Common myeloid progenitor, CD34-positive (primary cell): ENCODE measurements at places on chromosomes 12 and 14.

DNA sequence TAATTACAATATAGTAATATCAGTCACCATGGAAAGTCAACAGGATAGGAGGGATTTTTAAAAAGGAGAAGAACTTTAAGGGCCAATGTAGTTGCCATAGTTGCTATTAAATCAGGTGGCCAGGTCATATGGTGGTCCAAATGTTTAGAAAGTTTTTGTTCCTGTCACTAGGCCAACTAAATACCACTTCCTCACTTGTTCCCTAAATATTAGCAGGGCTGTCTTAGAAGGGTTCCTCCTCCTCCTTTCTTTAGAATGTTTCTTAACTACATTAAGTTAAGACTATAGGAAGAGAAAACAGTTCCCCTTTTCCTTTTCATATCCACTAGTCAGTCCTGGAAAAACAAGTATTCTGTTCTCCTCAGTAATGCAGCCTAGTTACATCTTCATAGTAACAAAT is 50.3 kb downstream of the MON2 start:
- peak; percentile 76 for DNase-seq

GRCh38 chr14:76759589-76759988 is 1.7 kb upstream of the VASH1 start:
- DNase-seq, result no peak

DNA sequence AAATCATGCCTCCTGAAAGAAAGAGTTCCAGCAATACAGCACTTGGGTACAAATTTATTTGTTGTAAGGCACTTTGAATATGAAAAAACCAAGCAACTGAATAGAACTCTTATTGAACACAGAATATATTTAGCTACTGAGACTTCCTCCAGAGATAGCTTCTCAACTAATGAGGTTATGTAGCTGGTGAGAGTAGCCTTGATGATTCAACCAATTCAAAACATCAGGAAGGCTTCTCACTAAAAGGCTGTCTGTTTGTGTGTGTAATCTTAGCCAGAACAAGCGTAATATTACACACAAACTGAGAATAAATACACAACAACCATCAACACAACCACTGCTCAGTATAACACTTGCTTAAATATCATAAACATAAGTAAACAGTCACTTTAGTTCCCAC is 20.4 kb downstream of the EIF2B2 start:
- DNase-seq, result no peak

- peak; percentile 39 for DNase-seq
Measured at GRCh38 chr12:84507956-84508850, 404.4 kb downstream of the SLC6A15 start.

GRCh38 chr14:73935666-73936065 is 14.2 kb downstream of the FAM161B start:
- peak; percentile 23 for DNase-seq

DNA sequence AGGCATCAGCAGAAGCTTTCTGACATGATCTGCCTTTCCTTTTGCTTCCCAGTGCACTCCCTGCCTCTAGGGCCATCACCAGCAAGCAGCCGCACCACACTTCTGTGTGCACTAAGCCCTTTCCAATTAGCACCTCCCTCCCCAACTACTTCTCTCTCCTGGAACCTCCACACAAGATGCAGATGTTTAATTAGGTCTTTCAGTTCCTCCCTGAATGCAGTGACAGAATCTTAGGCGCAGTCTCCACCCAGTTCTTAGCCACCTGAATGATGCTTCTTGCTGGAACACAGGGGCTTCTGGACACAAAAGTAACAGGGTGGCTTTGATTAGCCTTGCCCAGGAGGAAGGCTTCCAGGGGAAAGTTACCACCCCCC is 32.9 kb downstream of the NIN start:
- DNase-seq, result no peak

- no peak for DNase-seq
Measured at GRCh38 chr12:122081083-122081696, 2.6 kb downstream of the MLXIP start.

DNA sequence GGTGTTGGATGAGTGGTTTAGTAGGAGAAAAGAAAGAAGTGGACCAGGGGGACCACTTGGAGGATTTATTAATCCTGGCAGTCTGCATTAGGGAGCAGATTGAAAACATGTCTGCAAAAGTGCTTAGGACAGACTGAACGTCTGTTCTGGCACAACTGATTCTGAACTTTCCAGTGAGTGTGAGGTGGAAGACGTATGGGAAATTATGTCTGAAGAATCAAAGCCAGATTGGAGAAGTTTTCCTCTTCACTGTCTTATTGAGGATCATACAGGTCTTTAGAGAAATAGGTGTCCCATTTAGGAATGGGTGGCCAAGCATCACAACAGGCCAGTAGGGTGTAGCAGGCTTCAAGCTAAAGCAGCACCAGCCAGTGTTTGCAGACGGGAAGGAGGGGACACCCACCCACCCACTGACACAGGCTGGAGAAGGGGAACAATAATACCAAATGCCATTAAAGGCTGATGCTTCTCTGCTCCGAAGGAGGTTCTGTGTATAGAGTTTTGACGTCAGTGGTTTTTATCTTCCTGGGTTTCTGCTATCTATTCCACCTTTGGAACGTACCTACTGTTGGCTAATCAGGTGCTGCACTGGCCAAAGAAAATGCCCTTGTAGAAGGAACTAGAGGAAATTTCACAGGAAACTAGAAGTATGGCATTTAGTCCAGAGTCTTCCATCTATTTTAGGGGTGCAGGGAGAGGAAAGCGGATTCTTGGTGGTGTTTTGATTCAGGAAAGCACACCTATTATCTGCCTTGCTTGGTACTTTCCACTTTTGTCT is 1.8 kb downstream of the SRRM4 start:
- no peak for DNase-seq

- no peak for DNase-seq
Measured at GRCh38 chr12:119592232-119592631, 1.3 kb upstream of the TMEM233 start.

DNA sequence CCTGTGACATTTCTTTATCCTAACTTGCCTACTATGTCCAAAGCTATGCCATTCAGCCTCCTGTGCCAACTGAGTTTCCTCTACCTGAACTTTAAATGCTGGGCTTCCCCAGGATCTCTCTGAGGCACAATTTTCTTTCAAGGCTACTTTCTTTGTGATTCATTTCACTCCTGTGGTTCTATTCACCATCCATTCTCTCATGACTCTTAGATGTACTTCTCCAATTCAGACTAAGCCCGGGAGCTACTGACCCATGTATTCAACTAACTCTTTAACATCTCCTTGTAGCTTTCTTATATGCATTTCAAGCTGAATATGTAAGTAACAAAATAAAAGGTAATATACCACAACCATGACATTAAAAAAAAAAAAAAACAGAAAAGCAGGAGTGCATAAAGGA is 738.9 kb upstream of the USP15 start:
- DNase-seq, result no peak

GRCh38 chr12:28780096-28780495 is 369.0 kb upstream of the FAR2 start:
- DNase-seq, result no peak

- DNase-seq, result no peak
Measured at GRCh38 chr12:4700621-4701026, 19.6 kb upstream of the GALNT8 start.

DNA sequence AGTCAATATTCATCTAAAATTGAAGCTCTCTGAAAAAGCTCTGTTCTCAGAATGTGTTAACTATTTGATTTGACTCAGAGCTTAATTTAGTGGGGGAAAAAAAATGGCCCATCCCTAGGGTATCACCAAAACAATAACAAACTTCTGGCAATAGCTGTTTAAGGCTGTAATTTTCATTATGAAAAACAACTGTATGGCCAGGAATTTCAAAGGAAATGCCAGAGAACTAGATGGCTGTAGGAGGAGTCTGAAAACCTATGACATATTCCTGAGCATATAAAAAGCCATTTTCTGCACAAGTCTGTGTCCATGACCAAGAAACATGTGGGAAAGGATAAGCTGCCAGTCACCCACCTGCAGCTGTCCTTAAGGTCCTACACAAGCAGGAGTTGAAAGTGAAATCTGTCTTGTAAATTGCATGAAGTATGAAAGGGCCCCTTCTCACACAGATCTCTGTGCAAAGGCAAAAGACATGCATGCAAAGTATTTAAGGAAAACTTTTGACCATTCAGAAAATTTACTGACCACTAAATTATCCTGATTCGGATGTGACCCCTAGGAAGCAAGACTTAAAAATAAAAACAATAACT is 299.1 kb downstream of the BTG1 start:
- DNase-seq, result no peak

- no peak for DNase-seq
Measured at GRCh38 chr12:96335270-96335669, 65.0 kb downstream of the CDK17 start.

DNA sequence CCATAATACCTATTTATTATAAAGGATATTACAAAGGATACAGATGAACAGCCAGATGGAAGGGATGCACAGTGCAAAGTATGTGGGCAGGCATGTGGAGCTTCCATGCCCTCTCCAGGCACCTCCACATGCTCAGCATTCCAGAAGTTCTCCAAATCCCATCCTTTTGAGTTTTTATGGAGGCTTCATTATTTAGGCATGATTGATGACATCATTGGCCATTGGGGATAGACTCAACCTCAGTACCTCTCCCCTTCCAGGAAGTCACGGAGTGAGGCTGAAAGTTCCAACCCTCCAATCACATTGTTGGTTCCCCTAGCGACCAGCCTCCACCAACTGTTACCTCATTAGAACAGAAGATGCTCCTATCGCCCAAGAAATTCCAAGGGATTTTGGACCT is 156.4 kb downstream of the ATP23 start:
- no peak for DNase-seq

DNA sequence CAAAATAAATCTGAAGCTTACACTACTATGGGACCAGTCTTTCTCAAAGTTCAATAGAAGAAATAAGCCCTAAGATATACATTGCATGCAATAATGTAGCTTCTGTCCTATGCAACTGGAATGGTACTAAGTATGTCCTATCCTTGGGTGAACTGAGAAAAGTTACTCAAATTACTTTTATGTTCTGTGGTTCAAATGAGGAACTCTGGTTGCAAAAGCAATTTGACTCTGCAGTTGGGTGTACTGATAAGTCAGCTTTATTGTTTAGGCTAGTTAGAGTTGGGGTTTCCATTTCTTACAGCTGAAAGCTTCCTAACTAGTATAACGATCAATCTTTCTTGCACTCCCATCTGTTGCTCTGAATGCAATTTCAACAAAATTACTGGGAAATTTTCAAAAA is 29.2 kb downstream of the GPR135 start:
- DNase-seq, result peak; percentile 44

DNA sequence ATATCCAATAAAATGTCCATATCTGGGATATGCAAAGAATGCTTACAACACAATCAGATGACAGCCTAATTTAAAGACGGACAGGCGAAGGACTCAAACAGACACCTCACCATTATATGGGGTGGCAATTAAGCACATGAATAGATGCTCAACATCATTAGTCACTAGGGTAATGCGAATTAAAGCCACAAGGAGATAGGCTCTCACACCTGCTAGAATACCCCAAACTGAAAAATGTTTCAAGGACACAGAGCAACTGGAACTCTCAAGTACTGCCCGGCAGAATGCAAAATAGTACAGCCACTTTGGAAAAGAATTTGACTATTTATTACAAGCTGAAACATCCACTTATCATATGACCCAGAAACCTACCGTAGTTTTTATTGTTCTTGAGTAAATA is 42.9 kb downstream of the FERMT2 start:
- no peak for DNase-seq

- peak; percentile 61 for DNase-seq
Measured at GRCh38 chr14:72590577-72590976, 303.3 kb downstream of the DPF3 start.

GRCh38 chr12:52037248-52037861 is 13.9 kb upstream of the NR4A1 start:
- DNase-seq, result no peak

GRCh38 chr12:67697443-67697842 is 48.9 kb downstream of the DYRK2 start:
- no peak for DNase-seq

- DNase-seq, result no peak
Measured at GRCh38 chr12:93451423-93452158, 9.8 kb upstream of the UBE2N start.

GRCh38 chr14:65850429-65851135 is 438.1 kb downstream of the FUT8 start:
- no peak for DNase-seq

- peak; percentile 85 for DNase-seq
Measured at GRCh38 chr14:59484639-59485175, 390 bp downstream of the JKAMP start.

GRCh38 chr12:4763549-4763948 is 43.3 kb downstream of the GALNT8 start:
- peak; percentile 2 for DNase-seq

DNA sequence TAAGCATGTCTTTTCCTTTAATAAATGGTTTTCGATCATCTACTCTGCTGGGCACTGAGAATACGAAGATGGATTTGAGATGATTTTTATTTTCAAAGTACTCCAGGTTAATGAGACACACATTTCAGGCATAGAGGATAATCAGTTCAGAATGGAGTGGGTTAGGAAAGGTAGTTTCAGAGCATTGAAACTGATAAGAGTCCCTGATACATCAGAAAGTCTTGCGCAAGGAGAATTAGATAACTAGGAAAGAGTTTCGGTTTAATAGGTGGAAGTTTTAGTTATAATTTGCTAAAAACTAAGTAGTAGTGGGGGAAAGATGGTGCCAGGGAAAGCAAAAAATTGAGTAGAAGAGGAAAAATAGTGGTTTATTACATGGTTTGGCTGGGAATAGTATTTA is 50.1 kb downstream of the ZDHHC17 start:
- DNase-seq, result no peak

DNA sequence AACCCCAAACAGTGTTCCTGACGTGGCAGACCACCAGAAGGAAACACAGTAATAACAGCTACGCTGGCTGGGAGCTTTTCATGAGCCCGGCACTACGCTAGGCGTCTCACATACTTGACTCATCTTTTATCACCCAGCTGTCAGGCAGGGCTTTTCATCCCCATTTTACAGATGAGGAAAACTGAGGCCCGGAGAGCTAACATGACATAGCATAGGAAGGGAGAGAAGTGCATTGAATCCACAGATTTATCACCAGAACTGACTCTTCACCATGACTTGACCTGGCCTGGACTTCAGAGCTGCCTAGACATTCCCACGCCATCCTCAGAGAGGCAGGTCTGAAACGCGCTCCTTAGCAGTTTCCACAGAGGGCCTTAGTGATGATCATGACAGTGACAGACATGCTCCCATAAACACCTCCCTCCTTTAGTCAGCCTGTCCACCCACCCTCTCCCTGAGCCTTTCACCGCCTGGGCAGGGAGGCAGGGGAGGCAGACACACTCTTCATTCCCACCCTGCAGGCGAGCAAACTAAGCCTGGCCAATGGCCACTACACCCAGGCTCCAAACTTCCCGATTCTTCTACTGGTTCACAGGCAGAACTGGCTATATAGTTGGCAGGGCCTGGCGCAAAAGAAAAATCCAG is 56.2 kb downstream of the RBM19 start:
- no peak for DNase-seq

DNA sequence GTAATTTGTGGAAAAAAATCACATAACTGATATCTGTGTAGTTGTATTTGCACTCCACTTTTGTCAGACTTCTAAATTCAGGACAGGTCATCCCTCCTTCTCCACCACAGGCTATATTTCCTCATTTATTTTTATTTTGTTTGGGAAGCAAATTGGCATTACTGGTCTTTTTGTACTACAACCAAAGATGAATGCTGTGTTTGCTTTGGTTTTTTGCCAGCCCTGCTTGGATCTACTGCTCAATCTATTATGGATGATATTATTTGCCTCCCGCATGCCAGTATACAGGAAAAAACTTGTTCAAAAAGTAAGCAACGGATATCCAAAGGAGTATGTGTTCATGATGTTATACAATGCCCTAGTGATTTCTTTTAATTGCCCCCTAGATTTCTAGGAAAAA is 948.8 kb downstream of the TRHDE start:
- DNase-seq, result no peak
